Activated CD4-positive, alpha-beta memory T cell treated with anti-CD3 and anti-CD28 coated beads, Interleukin-2, amount 10 ng/mL, durations not matched to agents 7 days and 5 days (primary cell): ENCODE measurements at places on chromosomes 1 and 21. TPM values are rescaled to one million over a fixed set of nuclear protein-coding genes. Genes with fewer than 3 reads are reported as not detected.

- no peaks in the 10 kb centered on the region for H3K27me3 ChIP-seq
- H3K4me3 ChIP-seq = no peak overlapping the region
- no peak overlapping the region for H3K27ac ChIP-seq
These were observed 75.8 kb downstream of the RGL1 start for GRCh38 chr1:183880531-183881243.

DNA sequence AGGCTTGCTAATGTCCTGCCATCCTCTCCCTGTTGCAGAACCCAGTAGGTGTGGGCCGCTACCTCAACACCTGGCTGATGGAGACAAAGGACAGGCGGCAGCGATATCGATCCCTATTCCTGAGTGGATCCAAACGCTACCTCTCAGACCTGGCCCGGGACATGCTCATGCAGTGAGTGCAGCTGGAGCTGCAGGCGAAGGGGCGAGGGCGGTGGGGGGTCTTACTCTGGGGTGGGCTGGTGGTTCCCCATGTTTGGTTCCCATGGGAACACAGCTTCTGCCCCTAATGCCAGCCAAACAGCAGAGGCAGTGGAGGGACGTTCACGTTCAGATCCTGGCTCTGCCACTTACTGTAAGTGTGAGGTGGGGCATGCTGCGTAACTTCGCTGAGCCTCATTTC, 15.8 kb upstream of the TTC22 start:
- no peak overlapping the region for H3K27ac ChIP-seq
- no peak overlapping the region for H3K4me3 ChIP-seq
- H3K27me3 ChIP-seq = peaks cover 6% of the 10 kb centered on the region
- H3K36me3 ChIP-seq = no peaks in the 10 kb centered on the region
- no peak for DNase-seq

DNA sequence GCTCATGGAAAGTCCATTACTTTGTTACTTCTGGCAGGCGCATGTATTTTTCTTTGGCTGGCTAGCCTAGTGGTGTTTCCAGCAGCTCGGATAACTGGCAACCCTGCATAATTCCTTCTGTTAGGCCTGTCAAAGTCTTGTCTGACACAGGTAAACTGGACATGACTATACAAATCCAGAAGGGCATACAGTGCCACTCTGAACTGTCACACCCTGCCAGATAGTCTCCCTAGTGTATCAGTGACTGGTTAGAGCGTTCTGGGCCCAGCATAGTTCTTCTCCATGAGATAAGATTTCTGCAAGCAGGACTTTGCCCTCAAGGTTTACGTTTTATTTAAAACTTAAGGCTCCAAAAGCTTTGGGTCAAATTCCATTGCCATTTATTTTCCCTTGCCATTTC, 177.7 kb upstream of the GORAB start:
- H3K4me3 ChIP-seq = no peak overlapping the region
- H3K4me1 ChIP-seq = no peaks in the 10 kb centered on the region
- peaks cover 10% of the 10 kb centered on the region for H3K27me3 ChIP-seq
- no peak overlapping the region for H3K27ac ChIP-seq

- no peak for DNase-seq
- H3K36me3 ChIP-seq = no peaks in the 10 kb centered on the region
- no peak overlapping the region for H3K4me3 ChIP-seq
- no peak overlapping the region for H3K27ac ChIP-seq
These were observed 157.3 kb downstream of the GALNT2 start for GRCh38 chr1:230224101-230224960.

FAM229A gene
- total RNA-seq = 11.8 TPM

DNA sequence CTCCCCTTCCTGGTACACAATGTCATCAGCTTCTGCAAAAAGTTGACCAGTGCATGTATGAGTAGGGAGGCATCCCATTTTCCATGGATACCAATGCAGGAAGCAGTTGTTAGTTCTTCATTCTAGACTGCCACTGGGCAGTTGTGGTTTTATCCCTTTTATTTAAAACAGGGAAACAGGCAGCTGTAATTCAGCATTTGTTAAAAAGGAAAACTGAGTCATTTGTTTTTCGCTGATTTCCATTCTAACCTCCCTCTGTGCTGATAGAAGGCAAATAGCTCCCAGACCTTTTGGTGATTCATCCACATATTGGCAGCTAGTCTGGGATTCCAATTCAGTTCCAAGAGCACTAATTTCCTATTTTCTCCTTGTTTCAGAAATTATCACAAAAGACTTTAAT, 21.1 kb upstream of the ABCA4 start:
- no peak overlapping the region for H3K27ac ChIP-seq
- no peak overlapping the region for H3K4me3 ChIP-seq
- no peaks in the 10 kb centered on the region for H3K36me3 ChIP-seq
- H3K4me1 ChIP-seq = no peaks in the 10 kb centered on the region

DNA sequence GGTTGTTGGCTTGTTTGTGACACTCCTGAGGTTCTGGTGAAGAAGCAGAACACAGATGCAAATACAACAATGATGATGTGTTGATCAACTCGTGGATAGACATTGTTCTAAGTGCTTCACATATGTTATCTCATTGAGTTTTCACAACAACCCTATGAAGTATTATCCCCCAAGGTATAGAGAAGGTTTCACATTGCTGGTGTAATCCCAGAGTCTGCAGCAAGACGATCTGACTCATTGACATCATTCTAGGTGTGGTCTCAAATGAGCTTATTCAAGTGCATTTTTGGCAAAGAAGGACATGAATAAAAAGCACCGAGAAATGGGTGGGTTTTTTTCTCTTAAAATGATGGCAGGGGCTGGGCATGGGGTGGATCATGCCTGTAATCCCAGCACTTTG, 64.1 kb upstream of the SCAF4 start:
- H3K4me3 ChIP-seq = no peak overlapping the region
- no peak overlapping the region for H3K27ac ChIP-seq
- no peak for DNase-seq
- peaks cover 6% of the 10 kb centered on the region for H3K27me3 ChIP-seq

DNA sequence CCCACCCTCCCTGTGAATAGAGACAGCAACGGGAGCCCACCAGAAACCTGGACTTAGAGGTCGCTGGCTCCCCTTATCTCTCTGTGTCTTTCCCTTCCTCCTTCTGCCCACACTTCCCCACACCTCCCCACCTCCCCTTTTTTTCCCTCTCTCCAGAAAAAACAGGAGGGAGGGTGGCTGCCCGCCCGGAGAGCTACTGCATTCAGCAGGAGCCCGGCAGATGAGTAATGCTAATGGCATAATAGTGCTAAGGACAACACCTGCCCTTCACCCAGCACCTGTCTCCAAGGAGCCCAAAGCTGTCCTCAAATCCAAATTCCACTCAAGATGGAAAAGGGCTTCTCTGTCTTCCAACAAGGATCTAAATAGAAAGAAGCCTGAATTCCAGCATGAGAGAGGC, 11.4 kb upstream of the PRELP start:
- no peaks in the 10 kb centered on the region for H3K36me3 ChIP-seq
- H3K4me1 ChIP-seq = no peaks in the 10 kb centered on the region
- no peak for DNase-seq
- H3K27ac ChIP-seq = no peak overlapping the region
- H3K27me3 ChIP-seq = peaks cover 36% of the 10 kb centered on the region

DNA sequence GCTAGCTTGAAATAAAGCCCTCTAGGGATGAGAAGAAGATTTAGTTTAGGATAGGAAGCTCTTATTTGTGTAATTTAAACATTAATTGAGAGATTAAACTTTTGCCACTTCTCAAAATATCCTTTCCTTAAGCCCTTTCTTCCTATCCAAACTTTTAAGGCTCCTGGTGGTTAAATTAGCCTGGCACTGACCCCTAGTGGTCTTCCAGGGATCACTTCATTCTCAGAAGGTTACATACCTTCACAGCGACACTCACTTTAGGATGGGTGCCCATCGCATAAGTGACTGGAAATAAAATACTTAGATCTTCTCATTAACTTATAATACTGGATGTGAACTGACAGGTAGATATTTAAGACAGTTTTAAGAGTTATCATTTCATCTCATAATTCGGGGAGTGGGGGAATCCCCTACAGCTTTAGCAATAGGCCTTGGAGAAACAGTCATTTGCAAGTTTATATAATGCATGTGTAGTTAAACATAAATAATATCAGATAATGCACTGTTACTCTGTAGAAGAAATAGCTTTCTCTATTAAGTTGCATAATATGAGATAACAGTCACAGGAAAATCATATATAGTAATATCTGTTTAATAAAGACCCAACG, 7.4 kb downstream of the LHX9 start:
- DNase-seq = no peak
- H3K4me3 ChIP-seq = no peak overlapping the region
- no peaks in the 10 kb centered on the region for H3K36me3 ChIP-seq
- peaks cover 20% of the 10 kb centered on the region for H3K4me1 ChIP-seq

- H3K4me1 ChIP-seq = no peaks in the 10 kb centered on the region
- no peaks in the 10 kb centered on the region for H3K27me3 ChIP-seq
- DNase-seq = no peak
- H3K27ac ChIP-seq = no peak overlapping the region
- no peaks in the 10 kb centered on the region for H3K36me3 ChIP-seq
These were observed 40.0 kb downstream of the CLDN17 start for GRCh38 chr21:30126576-30126975.

GRCh38 chr21:26085127-26085526, 85.4 kb downstream of the APP start:
- peaks cover 8% of the 10 kb centered on the region for H3K4me1 ChIP-seq
- DNase-seq = no peak

ASAP3 gene
- total RNA-seq = 0.63 TPM

- H3K27ac ChIP-seq = no peak overlapping the region
- no peak for DNase-seq
- H3K36me3 ChIP-seq = no peaks in the 10 kb centered on the region
- peaks cover 21% of the 10 kb centered on the region for H3K4me1 ChIP-seq
- no peak overlapping the region for H3K4me3 ChIP-seq
These were observed 106.0 kb downstream of the CASZ1 start for GRCh38 chr1:10690484-10690883.

- H3K4me1 ChIP-seq = no peaks in the 10 kb centered on the region
- no peak overlapping the region for H3K4me3 ChIP-seq
- no peaks in the 10 kb centered on the region for H3K27me3 ChIP-seq
- no peaks in the 10 kb centered on the region for H3K36me3 ChIP-seq
These were observed 192.3 kb downstream of the AMY1C start for GRCh38 chr1:103942029-103942428.

- peak overlapping the region; percentile 97 for H3K4me3 ChIP-seq
- H3K36me3 ChIP-seq = peaks cover 42% of the 10 kb centered on the region
- H3K4me1 ChIP-seq = peaks cover 46% of the 10 kb centered on the region
- H3K27me3 ChIP-seq = no peaks in the 10 kb centered on the region
These were observed 797 bp downstream of the CC2D1B start for GRCh38 chr1:52365071-52365745.

SMG7 gene
- 76.8 TPM for total RNA-seq

SPAG17 gene
- total RNA-seq = not detected

TMEM82 gene
- not detected for total RNA-seq

- H3K4me3 ChIP-seq = no peak overlapping the region
- H3K36me3 ChIP-seq = no peaks in the 10 kb centered on the region
- no peak overlapping the region for H3K27ac ChIP-seq
- peaks cover 41% of the 10 kb centered on the region for H3K27me3 ChIP-seq
- DNase-seq = no peak
- peaks cover 8% of the 10 kb centered on the region for H3K4me1 ChIP-seq
These were observed 1.0 kb downstream of the OLFML2B start for GRCh38 chr1:162022626-162023025.

DNA sequence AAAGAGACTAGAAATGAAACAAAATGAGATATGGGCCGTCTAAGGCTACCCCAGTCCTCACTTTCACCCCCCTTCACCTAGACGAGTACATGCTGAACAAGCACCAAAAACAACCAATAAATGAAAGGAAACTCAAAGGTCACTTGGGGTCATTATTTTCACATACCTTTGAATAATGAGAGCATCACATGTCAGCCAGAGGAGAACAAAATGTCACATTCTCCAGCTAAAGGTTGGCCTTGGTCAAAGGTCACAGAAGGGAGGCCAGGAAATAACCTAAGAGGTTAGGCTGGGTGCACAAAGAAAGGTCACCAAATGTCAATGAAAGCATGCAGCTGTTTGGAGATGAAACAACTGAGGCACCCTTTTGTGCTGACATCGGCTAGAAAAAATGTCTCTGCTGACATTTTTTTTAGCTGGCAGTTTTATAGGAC, 288.7 kb upstream of the USP25 start:
- H3K36me3 ChIP-seq = no peaks in the 10 kb centered on the region
- no peaks in the 10 kb centered on the region for H3K4me1 ChIP-seq
- no peaks in the 10 kb centered on the region for H3K27me3 ChIP-seq
- no peak overlapping the region for H3K4me3 ChIP-seq

- no peaks in the 10 kb centered on the region for H3K36me3 ChIP-seq
- no peak for DNase-seq
- no peak overlapping the region for H3K4me3 ChIP-seq
- H3K4me1 ChIP-seq = peaks cover 7% of the 10 kb centered on the region
- H3K27ac ChIP-seq = no peak overlapping the region
These were observed 57.5 kb downstream of the HSD3B1 start for GRCh38 chr1:119564548-119564947.

HSD3B2 gene
- total RNA-seq = not detected

- H3K27ac ChIP-seq = no peak overlapping the region
- peaks cover 5% of the 10 kb centered on the region for H3K27me3 ChIP-seq
- peaks cover 10% of the 10 kb centered on the region for H3K4me1 ChIP-seq
- H3K36me3 ChIP-seq = no peaks in the 10 kb centered on the region
- H3K4me3 ChIP-seq = no peak overlapping the region
These were observed 1.6 kb downstream of the S100A9 start for GRCh38 chr1:153359241-153359640.

NLRP3 gene
- 0.40 TPM for total RNA-seq

DNA sequence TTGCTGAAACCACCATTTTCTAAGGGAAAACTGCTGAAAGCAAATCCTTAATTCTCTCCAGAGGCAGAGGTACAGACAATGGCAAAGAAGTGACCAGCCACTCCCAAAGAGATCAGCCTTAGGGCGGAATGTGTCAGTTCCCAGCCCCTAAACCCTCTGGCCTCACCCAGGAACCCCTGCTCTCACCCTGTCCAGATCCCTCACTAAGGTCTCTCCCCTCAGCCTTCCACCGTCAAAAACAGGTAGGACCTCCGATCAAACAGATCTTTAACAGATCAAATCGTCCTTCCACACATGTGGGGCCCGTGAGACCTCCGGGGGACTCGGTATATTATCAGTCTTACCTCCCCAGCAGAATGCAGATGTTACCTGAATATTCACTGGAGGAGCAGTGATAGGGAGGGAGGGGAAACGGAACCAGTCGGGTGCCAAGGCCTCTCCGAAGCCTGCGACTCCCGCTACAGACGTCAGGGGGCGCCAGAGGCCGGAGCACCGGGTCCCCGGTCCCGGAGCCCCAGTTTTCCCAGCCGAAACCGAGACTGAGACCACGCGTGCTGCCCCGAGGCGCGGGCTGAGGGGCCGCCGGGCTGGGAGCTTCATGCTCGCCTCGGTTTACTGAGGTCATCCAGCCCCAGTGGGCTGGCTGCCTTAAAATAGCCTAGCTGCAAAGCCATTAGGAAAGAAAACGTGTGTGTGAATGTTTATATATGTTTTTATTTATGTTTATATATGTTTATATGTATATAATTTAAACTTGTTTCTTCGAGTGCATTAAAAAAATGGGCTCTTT, 23.6 kb downstream of the GPA33 start:
- peaks cover 2% of the 10 kb centered on the region for H3K27me3 ChIP-seq
- no peak overlapping the region for H3K27ac ChIP-seq
- peaks cover 1% of the 10 kb centered on the region for H3K4me1 ChIP-seq
- peak; percentile 80 for DNase-seq
- no peak overlapping the region for H3K4me3 ChIP-seq

- peaks cover 42% of the 10 kb centered on the region for H3K36me3 ChIP-seq
- H3K27ac ChIP-seq = peak overlapping the region; percentile 18
- H3K27me3 ChIP-seq = no peaks in the 10 kb centered on the region
- no peak overlapping the region for H3K4me3 ChIP-seq
These were observed 55.2 kb upstream of the NADK start for GRCh38 chr1:1833456-1833855.

GRCh38 chr21:38478782-38479181, 19.5 kb downstream of the ERG start:
- H3K4me1 ChIP-seq = peaks cover 10% of the 10 kb centered on the region
- DNase-seq = no peak
- no peaks in the 10 kb centered on the region for H3K36me3 ChIP-seq

CR1L gene
- not detected for total RNA-seq

OLFML3 gene
- 0.20 TPM for total RNA-seq

GBP7 gene
- 0.30 TPM for total RNA-seq
